ENCODE measurements at places on chromosomes 7 and 10. TPM values are rescaled to one million over a fixed set of nuclear protein-coding genes. Genes with fewer than 3 reads are reported as not detected.
A peak's percentile ranks its signal among the peaks of the same experiment; 100 is the strongest.

DNA sequence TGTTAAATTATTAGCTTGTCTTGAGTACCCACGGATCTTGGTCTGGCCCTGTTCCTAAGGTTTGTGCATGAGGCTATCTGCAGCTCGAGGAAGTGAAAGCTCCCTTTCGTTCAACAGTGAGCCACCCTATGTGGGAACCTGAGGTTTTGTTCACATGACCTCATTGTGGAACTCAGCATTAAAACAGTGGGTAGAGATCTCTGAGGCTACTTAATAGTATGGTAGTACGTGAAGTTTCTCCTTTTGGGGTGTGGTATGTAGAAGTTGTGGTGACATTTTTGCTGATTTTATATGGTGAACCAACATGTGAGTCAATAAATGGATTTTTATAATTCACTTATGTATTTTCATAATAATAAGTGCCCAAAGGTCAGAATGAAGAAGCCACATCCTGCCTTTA, 252.7 kb upstream of the FERD3L start:
- DNase-seq = no peak

DNA sequence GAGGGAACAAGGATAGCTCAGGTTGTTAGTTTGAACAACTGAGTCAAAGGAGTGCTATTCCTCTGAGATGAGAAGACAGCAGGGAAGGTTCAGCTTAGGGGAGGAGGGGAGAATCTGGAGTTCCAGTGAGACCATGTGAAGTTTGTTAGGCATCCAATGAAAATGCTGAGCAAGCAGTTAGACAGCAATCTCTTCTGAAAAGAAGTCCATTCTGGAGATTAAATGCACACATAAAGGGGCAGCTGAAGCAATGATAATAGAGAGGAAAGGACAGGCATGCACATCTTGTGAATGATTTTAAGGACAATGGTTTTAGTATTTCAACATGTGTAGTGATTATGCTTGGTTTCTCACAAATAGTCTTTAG, 89.7 kb upstream of the GHITM start:
- no peak for DNase-seq

DNA sequence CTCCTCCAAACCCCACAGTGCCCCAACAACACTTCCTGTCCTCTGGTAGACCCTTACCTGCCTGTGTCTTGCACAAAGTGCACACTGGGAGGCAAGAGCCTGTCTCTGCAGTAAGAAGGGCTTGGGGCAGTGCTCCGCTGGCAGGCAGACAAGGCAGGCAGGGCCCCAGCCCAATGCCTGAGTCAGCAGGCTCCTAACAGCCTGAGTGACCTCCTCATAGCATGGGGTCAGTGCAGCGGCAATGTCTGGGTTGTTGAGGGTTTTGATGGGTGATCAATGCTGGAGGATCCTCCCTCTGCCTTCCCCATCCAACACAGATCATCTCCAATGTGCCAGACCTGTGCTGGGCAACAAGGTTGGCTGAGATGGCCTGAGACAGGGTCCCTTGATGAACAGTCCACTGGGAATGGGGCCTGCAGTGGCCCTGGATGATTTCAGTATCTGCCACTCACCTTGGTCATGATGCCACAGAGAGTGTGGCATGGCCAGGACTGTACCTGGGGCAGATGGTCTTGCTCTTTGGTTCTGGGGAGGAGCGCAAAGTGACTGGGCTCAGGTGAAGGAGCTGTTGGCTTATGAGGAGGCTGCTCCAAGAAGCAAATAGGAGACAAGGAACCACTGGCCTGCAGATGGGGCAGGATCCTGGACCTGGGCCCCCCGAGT, 55.6 kb upstream of the CAMK2B start:
- DNase-seq = no peak

HECW1 gene
- 0.28 TPM for total RNA-seq

POM121L12 gene
- not detected for total RNA-seq

PIK3CG gene
- not detected for total RNA-seq

DNA sequence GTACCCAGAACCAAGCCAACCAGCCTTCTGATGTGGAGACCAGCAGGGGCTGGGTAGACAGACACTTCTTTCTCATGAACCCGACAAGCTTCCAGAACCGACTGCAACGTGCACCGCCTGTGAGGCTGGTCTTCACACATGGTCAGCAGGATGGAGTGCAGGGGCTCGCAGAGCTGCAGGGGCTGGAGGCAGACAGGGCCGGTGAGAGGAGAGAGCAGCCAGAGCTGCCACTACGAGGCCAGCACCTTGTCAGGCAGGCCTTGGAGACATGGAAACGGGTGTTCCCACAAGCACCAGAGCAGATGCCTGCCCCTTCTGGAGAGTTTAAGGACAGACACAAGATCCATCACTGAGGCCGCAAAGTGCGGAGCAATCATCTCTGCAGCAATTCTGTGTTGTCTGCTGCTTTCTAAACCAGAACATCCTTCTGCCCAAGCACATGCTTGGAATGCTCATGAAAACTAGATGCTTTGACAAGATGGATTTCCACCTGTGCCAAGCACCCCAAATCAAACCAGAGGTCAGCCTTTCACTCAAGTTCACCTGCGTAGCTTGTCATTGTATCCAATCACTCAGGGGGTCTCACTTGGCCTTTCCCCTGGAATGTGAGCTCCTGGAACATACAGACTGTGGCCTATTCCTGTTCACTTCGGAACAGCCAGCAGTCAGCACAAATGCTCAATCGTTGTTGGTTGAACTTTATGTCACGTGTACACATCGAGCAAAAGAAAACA, 32.2 kb downstream of the FRMPD2 start:
- no peak for DNase-seq

DNA sequence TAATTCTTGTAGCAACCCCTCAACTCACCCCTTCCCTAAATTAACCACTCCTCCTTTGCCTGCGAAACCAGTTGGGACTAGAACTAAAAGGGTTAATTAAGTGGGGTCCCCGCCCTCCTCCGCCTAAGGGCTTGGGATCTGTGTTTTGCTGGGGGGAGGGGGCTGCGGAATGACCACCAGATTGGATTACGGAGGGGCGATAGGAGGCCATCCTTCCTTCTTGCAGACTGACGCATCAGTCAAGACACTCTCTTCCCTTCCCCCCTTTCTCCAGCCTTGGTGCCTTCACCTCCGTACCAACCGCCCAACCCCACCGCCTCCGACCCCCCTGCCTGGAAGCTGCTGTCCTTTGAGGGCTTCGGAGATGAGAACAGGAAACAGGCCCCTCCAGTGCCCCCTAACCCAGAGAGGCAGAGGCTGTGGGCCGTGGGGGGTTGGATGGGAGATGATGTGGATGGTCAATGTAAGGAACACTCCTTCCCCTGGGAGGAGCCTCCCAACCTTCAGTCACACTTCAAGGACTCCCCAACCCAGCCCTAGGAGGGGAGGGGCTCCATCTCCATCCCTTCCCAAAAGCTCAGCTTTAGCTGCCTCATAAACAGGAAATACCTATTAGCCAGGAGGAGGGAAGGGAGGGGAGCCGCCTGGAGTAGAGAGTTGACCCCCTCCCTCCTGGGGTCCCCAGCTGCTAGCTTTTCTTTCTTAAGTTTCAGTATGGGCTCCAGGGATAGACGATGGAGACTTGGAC, 997 bp upstream of the LDB1 start:
- peak; percentile 89 for DNase-seq

- no peak for DNase-seq
Measured at GRCh38 chr10:44070282-44070681, 314.6 kb downstream of the CXCL12 start.

GPR85 gene
- 1.2 TPM for total RNA-seq

DNA sequence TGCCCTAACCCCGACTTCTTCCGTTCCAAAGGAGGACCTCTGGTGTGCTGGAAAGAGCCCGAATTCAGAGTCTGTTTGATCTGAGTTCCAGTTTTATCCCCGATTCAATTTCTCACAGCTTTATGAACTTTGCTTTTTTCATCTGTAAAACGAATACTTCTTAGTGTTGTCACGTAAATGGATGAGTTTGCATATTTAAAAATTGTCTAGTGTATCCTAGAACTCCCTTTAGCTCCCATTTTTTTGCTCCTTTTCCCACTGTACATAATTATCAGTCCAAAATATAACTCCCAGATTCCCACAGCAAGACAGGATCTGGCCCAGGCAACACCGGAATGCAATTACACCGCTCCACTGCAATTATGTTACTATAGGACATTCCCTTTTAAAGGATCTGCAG, 80.7 kb upstream of the ARHGAP21 start:
- no peak for DNase-seq

DNA sequence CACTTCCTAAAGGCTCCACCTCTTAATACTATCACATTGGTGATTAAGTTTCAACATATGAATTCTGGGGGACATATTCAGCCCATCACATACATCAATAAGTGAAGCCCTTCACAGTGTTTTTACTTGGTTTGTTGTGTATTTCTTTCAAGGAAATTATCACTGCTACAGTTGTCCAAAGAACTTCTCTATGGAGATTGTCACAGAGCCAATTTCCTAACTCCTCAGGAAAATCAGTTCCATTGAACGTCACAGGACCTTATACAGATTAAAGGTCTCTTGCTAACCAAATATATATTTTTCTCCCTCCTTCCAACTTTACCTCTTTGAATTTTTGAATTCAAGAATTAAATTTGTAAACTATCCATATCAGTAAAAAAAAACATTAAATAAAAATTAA, 114.3 kb downstream of the LRRN3 start:
- DNase-seq = no peak

- no peak for DNase-seq
Measured at GRCh38 chr7:112088484-112089016, 117.6 kb downstream of the DOCK4 start.

PKD2L1 gene
- not detected for total RNA-seq

DNA sequence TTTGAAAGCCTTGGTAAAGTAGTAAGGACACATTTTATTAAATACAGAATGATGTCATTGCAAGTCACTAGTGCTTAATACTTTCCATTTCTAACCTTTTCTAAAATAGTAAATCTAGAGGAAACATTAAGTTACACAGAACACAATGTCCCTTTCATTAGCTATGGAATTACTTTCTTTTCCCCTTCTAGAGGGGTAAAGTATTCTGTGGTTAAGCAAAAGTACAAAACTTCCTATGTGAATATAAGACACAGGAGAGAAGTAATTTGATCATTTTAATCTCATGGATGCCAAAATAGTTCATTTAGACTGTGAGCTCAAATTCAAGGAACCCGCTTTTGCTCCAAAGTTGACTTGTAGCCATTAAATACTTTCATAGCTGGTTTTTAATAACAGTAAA, 49.8 kb downstream of the SEMA3E start:
- no peak for DNase-seq

Measured in neural progenitor cell (in vitro differentiated cells).